Breast epithelium (tissue), 4 donors: ENCODE measurements at places on chromosomes 13 and 19. TPM values are rescaled to one million over a fixed set of nuclear protein-coding genes. Genes with fewer than 3 reads are reported as not detected.

Gene PRX
- total RNA-seq = 5.2 TPM

GRCh38 chr19:42846597-42846996, 32.9 kb downstream of the PSG1 start:
- DNase-seq = no peak

Gene ZNF443
- total RNA-seq = 4.2 TPM

Gene LAMP1
- 99.1 TPM for total RNA-seq

- no peak for DNase-seq
Observed at GRCh38 chr13:96544957-96545356, 449.3 kb downstream of the OXGR1 start.

Gene FAM83E
- total RNA-seq = not detected

GRCh38 chr13:113417008-113417751, 36.1 kb downstream of the ADPRHL1 start:
- no peak for DNase-seq

DNA sequence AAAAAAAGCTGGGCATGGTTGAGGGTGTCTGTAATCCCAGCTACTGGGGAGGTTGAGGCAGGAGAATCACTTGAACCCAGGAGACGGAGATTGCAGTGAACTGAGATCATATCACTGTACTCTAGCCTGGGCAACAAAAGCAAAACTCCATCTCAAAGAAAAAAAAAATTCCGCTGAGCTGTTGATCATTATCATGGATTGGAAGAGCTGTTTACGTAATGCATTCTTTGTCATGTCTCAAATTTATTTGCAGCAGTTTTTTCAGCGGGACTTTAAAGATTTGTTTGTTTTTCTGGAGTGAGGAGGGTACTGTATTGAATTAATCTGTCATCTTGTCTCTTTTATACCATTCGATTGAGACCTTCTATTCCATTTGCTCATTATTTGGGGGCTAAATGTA, 4.3 kb downstream of the NLRP5 start:
- DNase-seq = no peak
